DMS153 (cell line): ENCODE measurements at places on chromosomes 1 and 21.
A peak's percentile ranks its signal among the peaks of the same experiment; 100 is the strongest.

GRCh38 chr1:19034721-19035120, 78.2 kb upstream of the IFFO2 start:
- no peak for DNase-seq

DNA sequence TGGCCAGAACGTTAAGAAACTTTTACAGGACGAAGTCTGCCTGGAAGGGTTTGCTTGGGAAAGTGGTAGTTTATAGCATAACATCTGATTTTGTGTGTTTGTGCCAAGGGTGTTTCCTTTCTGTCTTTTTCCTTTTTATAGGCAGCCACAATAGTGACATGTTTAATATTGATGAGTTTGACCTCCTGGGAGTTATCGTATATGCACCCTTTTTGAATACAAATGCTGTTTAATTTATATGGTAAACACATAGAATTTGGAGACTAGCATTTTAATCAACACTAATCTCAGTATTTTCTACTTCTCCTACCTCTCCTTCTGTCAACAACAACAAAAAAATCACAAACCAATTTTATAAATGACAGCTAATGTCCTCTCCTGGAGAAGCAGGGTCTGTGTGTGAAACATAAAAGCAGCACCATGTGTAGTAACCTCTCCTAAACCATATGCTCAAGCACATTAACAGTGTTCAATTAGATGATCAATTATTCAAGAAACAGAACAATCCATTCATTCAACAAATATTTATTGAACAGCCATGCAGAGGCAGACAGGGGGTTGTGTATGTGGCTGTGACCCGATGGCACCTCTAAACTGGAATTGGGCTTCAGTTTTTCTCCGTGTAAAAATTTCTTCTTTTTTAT, 604 bp upstream of the FMN2 start:
- no peak for DNase-seq

DNA sequence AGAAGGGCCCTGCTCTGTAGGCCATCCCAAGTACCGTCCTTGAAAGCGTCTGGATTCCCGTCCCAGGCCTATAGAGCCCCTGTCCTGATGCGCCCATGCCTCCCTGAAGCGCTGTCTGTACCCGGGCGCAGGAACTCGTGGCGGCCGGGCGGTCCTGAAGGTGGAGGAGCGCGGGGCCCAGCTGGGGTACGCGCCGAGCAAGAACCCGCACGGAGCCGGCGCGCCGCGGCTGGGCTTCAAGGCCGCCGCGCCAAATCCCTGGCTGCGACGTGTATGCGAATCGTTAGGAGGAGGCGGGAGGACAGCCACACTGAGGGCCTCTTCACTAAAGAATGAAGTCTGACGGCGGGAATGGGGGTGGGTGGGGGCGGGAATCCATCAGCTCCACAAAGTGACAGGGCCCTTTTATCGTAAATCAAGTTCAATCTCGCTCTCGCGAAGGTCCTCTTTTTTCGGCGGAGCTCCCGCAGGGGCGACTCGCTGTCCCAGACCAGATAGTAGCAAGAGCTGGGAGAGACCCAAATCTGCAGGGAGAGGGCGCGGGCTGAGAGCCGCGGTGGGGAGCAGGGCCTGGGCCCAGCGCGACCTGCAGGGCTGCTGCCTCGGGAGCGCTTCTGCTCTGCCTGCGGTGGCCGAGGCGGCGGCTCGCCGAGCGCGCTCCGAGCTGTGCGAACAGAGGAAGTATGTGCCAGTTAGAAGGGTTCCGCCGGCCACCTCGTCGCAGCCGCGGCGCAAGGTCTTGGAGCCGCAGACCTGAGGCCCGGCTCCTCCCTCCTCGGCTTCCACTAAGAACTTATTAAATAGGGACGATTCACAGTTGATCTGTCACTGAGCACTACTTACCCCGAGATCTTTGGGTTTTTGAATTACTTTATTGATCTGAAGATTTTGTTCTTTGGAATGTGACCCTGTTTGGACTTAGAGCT, 10.4 kb downstream of the BARHL2 start:
- DNase-seq, result peak; percentile 20

DNA sequence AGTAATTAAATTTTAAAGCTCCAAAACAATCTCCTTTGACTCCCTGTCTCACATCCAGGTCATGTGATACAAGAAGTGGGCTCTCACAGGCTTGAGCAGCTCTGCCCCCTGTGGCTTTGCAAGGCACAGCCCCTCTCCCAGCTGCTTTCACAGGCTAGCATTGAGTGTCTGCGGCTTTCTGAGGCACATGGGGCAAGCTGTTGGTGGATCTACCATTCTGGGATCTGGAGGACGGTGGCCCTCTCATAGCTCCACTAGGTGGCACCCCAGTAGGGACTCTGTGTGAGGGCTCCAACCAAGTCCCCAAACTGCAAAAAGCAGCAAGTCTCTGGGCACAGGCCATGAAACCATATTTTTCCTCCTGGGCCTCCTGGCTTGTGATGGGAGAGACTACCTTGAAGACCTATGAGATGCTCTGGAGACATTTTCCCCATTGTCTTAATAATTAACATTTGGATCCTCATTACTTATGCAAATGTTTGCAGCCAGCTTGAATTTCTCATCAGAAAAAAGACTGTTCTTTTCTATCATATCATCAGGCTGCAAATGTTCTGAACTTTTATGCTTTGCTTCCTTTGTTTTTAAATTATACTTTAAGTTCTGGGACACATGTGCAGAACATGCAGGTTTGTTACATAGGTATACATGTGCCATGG, 554.1 kb upstream of the OLFM3 start:
- DNase-seq, result no peak

GRCh38 chr1:6342056-6342455, 51.5 kb downstream of the ACOT7 start:
- no peak for DNase-seq

- DNase-seq, result no peak
Observed at GRCh38 chr1:11537380-11537764, 58.4 kb downstream of the DISP3 start.

DNA sequence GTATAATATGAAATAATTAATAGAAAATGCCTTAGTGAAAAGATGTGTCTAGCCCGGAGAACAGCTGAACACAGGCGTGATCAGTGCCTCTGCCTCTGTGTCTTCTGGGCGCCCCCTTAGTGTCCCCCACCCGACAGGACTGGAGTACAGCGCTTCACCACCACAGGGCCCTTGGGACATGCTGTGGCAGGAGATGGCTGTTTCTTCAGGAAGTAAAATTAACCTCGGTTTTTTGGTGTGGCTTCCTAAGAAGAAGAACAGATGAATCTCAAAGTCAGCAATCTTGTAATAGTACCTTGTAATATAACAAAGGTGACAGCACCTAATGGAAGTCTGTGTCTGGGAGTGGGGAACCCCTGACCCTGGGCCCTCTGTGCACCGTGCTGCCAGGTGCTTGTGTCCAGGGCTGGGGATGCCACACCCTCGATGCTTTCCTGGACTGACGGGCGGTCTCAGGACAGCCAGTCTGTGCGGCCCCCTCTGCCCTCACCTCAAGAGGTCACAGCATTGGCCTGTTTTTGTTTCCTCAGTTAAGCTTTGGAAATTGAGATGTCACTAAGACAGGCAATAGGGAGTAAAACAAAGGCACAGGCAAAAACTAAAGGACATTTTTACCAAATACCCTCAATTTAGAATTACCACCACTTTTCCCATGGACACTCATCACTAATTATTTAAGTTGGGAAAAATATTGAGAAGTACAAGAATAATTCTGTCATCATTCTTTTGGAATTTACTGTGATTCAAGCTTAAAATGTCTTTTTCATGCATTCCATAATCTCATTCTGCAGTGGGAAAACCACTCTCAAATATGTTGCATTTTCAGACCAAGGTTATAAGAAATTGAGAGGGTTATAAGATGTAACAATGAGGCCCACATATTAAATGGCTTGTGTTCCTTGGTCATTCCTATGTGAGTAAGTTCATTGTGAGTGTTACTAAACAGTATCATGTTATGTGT, 79.3 kb downstream of the ADARB1 start:
- DNase-seq, result no peak

DNA sequence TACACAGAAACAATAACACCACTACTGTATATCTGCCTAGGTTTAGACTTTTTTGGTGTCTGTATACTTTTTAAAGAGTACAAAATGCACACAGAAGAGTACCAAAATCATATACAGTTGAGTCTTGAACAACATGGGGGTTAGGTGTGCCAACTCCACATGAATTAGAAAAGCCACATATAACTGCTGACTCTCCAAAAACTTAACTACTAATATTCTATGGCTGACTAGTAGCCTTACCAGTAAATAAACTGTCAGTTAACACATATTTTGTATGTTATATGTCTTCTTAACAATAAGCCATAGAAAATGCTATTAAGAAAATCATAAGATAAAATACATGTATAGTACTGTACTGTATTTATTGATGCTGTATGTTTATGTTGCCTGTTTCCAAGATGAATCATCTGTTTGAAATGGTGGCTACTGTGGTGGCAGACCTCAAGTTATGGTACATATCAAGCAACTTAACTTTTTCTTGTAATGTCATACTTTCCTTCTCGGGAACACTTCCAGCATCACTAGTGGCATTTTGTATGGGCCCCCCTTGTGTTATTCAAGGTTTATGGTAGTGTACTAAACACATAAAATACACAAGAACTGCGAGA, 71.2 kb downstream of the LHX4 start:
- DNase-seq, result no peak

DNA sequence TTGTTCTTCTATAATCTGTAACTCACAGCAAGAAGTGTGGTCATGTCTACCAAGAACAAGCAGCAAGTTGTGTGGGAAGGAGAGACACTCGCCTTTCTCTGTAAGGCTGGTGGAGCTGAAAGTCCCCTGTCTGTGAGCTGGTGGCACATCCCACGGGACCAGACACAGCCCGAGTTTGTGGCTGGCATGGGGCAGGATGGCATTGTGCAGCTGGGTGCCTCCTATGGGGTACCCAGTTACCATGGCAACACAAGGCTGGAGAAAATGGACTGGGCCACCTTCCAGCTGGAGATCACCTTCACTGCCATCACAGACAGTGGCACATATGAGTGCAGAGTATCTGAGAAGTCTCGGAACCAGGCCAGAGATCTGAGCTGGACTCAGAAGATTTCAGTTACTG, 15.5 kb downstream of the CD101 start:
- no peak for DNase-seq
